Fibroblast of mammary gland (primary cell): ENCODE measurements at places on chromosomes 3 and 15.
A peak's percentile ranks its signal among the peaks of the same experiment; 100 is the strongest.

DNA sequence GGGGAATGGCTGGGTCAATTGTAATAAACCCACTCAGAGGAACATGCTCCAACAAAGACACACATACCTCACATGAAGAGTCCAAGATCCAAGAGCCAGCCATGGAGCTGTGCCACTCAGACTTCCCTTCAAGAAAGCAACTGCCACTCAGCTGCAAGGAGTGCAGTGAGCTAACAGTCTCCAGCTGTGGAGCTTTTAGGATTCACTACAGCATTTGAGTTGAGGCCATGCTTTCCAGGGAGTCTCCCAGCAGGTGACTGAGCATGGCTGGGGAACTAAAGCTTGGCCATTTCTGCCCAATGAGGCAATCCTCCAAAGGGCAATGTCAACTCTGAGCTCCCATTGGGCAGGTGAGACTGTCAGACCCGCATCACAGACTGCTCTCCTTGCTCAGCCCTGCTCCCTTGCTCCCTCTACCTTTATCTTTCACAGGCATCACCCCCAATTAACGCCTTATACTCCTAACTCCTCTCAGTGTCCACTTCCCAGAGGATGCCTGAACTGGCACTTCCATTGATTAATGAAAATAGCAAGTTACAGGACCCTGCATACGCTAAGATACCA lies 165.3 kb upstream of the CTNNB1 start:
- no peak for DNase-seq

- DNase-seq, result peak; percentile 84
Measured at GRCh38 chr3:134917631-134918030, 122.6 kb downstream of the EPHB1 start.

- no peak for DNase-seq
Measured at GRCh38 chr3:64954995-64955636, 267.3 kb upstream of the ADAMTS9 start.

GRCh38 chr15:28886431-28887338 lies 911 bp downstream of the APBA2 start:
- no peak for DNase-seq

DNA sequence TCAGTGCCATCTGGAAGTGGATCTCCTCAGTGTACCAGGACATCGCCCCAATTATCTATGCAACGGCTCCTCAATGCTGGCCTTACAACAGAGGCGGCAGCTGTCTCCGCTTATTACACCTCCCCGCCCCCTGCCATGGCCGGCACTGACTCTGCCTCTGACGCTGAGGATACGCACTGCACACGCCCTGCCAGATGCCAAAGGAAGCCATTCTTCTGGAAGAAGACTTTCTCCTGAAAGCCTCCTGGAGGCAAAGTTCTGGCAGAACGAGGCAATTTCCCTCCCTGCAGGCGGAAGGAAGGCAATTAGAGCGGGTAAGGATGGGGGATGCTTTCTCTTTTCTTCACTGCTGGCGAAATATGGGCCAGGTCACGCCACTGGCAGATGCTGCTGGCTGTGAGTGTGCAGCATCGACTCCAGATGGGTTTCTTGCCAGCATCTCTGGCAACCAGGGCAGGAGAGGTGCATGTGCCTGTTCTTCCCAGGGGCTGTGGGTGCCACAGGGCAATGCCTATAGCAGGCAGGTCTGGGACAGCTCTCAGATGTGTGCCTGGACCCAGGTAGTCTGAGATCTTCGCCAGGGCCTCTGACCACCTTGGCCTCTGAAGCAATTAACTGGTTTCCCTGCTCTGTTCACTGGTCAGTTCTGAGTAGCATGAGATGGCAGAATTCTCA lies 62.2 kb upstream of the MRPS22 start:
- DNase-seq, result peak; percentile 78

GRCh38 chr3:88263417-88264100 lies 113.8 kb downstream of the C3orf38 start:
- DNase-seq, result no peak

DNA sequence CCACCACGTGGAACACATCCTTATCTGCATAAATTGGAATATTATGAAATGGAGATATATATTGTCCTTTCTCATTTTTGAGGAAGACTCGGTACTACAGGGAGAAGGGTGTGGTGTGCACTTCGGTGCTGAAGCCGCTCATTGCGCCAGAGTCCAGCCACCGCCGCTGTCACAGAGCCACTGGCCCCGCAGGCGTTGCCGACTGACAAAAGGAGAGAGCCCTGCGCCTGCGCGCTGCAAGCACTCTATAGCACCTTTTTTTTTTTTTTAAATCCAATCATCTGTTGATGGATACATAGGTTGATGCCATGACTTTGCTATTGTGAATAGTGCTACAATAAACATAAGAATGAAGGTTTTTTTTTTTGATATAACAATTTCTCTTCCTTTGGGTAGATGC lies 130.0 kb upstream of the TBC1D5 start:
- DNase-seq, result no peak

- peak; percentile 83 for DNase-seq
Measured at GRCh38 chr3:16864610-16865313, 20.0 kb upstream of the PLCL2 start.

GRCh38 chr3:299590-300301 lies 103.2 kb downstream of the CHL1 start:
- no peak for DNase-seq

- no peak for DNase-seq
Measured at GRCh38 chr15:92634060-92634459, 21.5 kb downstream of the FAM174B start.

GRCh38 chr3:175059788-175060187 lies 200.7 kb downstream of the NAALADL2 start:
- no peak for DNase-seq

- DNase-seq, result peak; percentile 7
Measured at GRCh38 chr3:59472541-59472940, 422.7 kb upstream of the CFAP20DC start.

- DNase-seq, result peak; percentile 55
Measured at GRCh38 chr3:134299185-134299887, 48.7 kb upstream of the RYK start.

DNA sequence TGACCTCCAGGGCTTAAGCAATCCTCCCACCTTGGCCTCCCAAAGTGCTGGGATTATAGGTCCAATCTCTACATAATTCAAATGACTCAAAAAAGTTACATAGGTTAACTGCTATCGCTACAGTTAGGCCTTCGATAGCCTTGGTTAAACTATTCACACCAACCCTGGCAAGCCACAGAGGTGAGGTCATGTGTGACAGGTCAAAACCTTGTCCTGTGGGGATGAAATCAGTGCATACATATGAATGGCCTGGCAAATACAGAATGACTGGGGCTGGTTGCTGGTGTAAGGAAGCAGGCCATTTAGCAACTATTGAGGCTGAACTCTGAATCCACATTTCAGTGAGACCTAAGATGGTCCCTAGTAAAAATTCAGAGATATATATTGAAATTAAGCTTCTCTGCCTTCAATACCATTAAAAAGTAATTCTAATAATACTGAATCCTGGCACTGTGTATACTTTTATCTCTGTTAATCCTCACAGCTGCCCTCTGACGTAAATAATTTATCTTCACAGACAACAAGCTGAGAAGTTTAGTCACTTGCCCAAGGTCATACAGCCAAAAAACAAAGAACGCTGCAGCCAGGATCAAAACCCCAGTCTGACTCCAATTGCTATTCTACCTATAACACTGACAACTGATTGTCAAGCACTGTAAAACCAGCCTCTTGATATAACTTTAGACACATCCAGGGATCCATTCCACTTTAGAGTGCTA lies 35.3 kb downstream of the MKRN2 start:
- DNase-seq, result no peak

DNA sequence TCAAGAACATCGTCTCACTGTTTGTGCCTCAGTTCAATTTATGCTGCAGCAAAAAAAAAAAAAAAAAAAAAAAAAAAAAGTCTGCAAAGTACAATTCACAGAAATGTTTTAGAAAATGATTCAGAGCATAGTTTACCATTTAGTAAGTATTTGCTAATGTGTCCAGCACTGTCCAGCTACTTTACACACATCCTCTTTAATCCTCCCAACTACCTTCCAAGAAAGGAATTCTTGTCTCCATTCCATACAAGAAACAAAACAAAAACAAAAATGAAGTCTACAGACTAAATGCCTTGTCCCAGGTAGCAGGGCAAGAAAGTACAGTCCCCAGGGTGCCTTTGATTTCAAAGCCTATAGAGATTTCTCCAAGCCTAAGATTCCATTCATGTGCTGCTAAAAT lies 38.9 kb upstream of the SNTN start:
- DNase-seq, result peak; percentile 23

- DNase-seq, result peak; percentile 69
Measured at GRCh38 chr3:72306800-72307341, 521.9 kb upstream of the PROK2 start.

GRCh38 chr3:99767291-99767690 lies 50.4 kb upstream of the CMSS1 start:
- DNase-seq, result peak; percentile 31

- peak; percentile 77 for DNase-seq
Measured at GRCh38 chr3:194573680-194574437, 59.4 kb downstream of the TMEM44 start.

GRCh38 chr3:29263476-29263875 lies 17.4 kb upstream of the RBMS3 start:
- no peak for DNase-seq

GRCh38 chr3:119924111-119925094 lies 142.5 kb downstream of the NR1I2 start:
- no peak for DNase-seq

DNA sequence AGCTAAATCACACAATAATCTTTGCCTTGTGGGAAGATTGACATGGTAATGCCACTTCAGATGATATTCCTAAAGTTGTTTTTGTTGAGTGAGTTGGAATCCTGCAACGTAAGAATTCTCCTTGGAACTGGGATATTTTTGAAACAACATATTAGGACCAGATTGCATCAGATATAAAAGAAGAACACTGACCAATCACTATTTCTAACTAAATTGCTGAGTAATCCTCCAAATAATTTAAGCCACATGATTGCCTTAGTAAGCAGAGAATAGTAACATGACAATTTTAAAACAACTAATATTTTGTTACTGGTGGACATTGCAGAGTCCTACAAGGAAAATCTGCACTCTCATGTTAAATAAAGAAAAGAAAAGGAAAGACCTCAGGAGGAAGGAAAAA lies 353.9 kb upstream of the LMCD1 start:
- peak; percentile 62 for DNase-seq

- DNase-seq, result peak; percentile 79
Measured at GRCh38 chr3:50170689-50171088, 15.6 kb downstream of the SEMA3F start.

GRCh38 chr3:141442446-141442845 lies 44.4 kb upstream of the RASA2 start:
- no peak for DNase-seq

- DNase-seq, result peak; percentile 28
Measured at GRCh38 chr15:68479406-68479805, 47.4 kb upstream of the ITGA11 start.

DNA sequence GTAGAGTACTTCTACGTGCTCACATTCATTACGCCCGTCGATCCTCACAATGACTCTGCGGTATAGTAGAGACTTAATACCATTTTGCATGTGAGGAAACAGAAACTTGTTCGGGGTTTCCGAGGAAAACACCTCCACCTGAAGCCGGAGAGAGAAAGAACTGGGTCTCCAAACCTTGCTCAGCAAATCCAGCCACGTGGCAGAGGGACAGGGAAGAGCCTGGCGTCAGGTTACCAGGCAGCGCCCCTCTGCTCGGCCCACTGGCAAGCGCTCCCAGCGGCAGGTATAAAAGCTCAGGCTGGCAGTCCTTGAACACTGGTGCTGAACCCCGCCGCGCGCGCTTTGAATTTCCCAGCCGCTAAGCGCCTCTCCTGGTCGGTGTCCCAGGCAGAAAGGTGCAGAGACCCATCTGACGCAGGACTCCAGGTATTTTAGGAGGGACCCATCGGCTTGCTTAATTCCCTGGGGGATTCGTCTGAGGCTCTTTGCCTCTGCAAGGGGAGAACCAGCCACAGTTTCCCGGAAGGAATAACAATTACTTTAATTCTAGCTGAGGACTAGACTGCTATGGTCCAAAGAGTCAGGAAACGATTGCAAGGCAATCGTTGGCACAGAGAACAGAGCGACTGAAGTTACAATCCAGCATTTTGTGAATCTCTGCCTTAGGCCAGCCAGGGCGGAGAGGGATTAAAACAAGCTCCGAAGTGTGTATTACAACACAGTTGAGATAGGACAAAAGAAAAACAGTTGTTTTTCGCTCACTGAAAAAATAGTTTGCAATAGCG lies at the start of gene C2CD4A:
TSS of gene C2CD4A (plus strand) at position 315 of the 785 bp plus-strand sequence. CDS start 637 bp downstream, outside the sequence.
- no peak for DNase-seq

DNA sequence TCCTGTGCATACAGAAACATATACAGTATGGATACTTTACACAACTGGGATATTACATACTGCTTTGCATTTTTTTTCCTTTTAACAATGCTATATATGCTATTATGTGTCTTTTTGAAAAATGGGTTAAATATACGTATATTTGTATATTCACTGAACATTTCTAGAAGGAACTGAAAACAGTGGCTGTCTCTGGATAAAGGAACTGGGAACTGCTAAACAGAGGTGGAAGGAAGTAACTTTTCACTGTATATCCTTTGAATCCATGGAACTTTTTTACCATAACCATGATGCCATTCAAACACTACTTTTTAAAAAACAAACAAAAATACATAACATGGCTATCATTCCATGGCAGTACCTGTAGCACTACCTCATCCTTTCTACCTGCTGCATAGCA lies 1.8 kb downstream of the MTFMT start:
- no peak for DNase-seq

GRCh38 chr3:10774825-10775224 lies 41.2 kb upstream of the SLC6A11 start:
- no peak for DNase-seq

DNA sequence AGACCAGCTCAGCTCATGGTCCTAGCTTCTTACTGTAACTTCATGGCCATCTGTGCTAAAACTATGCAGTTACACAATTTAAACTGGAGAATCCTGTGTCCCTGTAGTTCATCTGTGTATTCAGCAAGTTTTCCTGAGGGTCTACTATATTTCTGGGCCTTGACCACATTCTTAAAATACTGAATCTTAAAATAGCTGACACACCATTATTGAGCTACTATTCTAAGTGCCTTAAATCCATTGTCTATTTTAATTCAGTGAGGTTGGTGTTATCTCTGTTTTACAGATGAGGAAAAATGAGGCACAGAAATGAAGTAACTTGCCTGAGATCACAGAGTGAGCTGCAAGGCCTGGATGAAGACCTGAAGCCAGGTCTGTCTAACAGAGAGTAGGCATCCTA lies 22.0 kb downstream of the MYLK start:
- DNase-seq, result no peak

DNA sequence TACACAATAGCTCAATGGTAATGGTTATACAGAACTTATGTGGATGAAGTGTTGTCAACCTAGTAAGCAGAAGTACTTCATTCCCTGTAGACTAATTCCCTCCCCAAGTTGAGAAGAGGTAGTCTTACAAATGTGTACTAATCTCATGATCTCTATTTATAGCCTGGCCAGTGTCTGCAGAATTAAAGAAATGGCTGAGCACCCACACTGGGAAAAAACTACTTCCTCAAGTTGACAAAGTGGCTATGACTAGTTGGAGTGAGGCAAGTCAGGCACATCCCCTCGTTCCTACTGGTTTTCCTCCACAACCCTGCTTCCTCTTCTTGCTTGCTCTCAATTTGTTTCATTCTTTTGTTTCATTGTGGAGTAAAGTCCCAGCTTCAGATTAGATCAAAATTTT lies 566.7 kb upstream of the ZNF717 start:
- no peak for DNase-seq
